Stimulated activated CD8-positive, alpha-beta memory T cell treated with anti-CD3 and anti-CD28 coated beads, Interleukin-12 subunit alpha, Interleukin-12 subunit beta, amount 100 ng/mL, for 4 hours (primary cell): ENCODE measurements at places on chromosomes 4 and X.

GRCh38 chr4:1283711-1284110, 6.0 kb upstream of the MAEA start:
- DNase-seq, result no peak

DNA sequence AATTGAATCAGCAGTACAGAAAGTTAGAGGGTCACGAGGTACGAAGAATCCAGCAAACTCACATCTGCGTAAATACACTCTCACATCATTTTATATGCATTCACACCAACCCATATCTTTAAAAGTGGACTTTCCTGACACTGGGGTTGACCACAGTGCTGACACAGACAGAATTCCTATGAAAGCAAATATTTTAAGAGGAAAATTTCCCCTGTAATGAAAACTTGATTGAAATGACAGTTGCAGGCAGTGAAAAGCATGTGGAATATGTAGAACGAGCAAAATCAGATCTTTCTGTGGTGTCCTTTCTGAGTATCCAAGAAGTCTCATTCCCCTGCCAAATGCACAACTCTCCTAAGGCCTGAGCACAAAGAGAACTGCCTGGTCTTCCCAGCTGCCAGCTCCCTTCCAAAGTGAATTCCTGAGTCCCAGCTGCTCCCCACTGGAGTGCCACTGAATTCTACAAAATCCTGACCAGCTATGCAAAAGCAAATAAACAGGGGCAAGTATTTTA, 50.5 kb upstream of the FAM9C start:
- no peak for DNase-seq

- DNase-seq, result no peak
These were observed 56.6 kb downstream of the ZNF827 start for GRCh38 chr4:145881989-145882388.

DNA sequence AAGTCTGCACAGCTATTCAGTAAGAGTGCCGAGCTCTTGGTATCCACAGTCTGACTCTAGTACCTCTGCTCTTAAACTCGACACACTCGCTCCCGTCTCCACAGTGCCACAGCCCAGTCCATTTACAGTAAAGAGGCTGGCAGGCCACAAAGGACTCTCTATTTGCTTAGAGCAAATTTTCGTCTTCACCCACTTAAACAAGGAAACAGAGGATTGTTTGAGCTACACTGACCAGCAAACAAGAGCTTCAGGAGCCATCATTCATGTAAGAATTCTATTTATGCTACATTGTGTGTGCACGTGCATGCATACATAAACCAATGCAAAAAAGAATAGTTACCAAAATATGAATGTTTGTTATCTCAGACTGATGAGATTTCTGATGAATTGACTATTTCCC, 290.2 kb downstream of the USP46 start:
- no peak for DNase-seq

- no peak for DNase-seq
These were observed 70.1 kb downstream of the PJA1 start for GRCh38 chrX:69094977-69095669.

GRCh38 chr4:137800861-137801260, 268.6 kb upstream of the PCDH18 start:
- DNase-seq, result no peak

GRCh38 chr4:182826391-182826790, 90.8 kb downstream of the DCTD start:
- DNase-seq, result no peak

- no peak for DNase-seq
These were observed 59.9 kb downstream of the C4orf51 start for GRCh38 chr4:145739845-145740244.

- DNase-seq, result no peak
These were observed 109.9 kb upstream of the FAM47C start for GRCh38 chrX:36898301-36898700.

DNA sequence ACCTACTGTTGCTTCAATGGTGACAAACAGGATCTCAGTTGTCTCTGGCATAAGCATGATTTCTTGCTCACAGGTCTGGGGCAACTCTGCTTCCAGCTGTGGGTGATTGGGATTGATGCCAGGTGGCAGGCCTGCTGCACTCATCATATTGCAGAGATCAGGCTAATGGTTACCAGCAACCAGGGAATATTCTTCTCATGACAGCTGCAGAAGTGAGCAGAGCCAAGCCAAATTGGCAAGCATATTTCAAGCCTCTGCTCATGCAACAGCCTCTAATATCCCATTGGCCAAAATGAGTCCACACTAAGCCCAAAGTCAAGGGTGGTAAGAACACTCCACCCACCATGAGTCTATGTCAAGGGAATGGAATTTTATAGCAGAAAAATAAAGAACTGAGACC, 26.7 kb upstream of the TBC1D19 start:
- DNase-seq, result no peak

- DNase-seq, result no peak
These were observed 267.6 kb downstream of the TENM3 start for GRCh38 chr4:182510836-182511235.

- no peak for DNase-seq
These were observed 39.6 kb upstream of the LSM6 start for GRCh38 chr4:146135941-146136340.

DNA sequence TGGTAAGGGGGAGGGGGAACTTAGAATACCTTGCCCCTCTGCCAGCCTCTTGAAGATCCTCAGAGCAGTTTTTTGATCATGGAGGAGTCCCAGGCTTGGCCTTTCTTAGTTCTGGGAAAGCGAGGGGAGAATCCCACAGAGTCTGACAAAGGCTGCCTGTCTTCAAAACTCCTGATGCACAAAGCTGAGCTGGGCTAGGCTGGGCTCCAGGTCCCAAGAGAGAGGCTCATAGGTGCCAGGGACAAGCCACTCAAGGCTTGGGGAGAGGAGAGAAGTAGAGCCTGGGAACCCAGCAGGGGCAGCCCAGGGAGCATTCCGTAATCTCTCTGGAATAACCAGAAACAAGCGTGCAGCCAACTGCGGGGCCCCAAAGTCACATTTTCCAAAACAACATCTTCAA, 37.0 kb upstream of the MTM1 start:
- no peak for DNase-seq

DNA sequence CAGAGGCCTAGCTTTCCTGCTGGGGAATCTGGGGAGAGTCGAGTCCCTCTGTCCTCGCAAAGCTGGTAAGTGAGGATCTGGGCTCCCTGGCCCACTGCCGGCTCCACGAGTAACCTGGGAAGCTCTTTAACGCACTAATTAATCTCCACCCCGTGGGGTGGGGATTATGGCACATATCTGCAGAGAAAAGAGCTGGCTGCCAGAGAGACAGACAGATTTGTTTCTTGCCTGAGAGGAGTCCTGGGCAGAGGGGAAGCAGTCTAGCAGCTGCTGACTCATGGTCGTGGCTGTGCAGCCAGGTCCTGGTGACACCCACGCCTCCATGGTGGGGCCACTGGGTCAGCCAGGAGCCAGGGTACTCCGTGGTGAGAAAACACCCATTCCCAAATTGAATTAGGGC, 14.0 kb downstream of the SORCS2 start:
- DNase-seq, result no peak

GRCh38 chrX:118717678-118718391, 9.6 kb upstream of the IL13RA1 start:
- no peak for DNase-seq

- no peak for DNase-seq
These were observed 107.2 kb downstream of the TRIML1 start for GRCh38 chr4:188246488-188246887.
